ENCODE measurements at places on chromosomes 7 and 10.

DNA sequence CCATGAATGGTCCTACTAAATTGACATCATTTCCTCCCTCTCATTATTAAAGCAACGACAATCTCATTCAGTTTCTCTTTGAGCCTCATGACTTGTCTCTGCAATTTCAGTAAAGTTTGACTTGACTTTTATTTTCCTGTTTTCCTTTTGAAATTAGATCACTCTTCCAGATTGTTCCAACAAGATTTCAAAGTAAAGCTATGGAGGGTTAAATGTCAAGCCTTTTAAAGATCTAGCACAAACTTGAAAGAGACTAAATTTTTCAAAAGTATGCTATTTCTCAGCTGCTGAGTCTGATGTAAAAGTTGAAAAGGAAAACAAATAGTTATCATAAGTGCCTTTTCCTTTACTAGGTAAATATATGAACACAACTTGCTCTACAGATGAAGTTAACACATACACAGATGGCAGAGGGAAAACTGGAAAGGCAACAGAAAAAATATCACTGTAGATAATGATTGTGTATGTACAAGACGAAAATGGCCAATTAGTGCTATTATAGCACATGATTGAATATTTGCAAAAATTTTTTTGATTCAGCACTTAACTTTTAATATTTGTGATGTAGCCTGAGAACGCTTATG, 200.6 kb downstream of the WDR11 start:
- DNase-seq, result no peak

- DNase-seq, result peak; percentile 85
Observed at GRCh38 chr7:50534690-50535290, 30.4 kb downstream of the DDC start.

DNA sequence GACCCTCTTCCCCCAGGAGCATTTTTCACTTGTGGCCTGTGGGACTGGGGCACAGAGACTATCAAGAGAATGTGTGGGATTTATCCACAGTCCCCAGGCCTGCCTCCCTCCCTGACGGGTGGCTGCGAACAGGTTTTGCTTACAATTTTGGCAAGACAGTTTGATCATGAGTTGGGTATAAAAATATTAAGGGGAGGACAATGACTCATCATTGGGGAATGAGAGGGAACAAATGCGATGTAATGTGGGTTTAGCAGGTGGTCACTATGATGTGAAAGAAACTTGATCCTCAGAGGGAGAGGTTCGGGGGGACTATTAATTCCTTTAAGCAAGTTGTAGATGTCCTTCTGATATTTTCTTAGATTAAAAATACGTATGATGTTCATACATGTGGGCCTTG, 52.2 kb downstream of the EMX2 start:
- DNase-seq, result no peak

GRCh38 chr10:69892406-69892805, 90.7 kb downstream of the COL13A1 start:
- no peak for DNase-seq

DNA sequence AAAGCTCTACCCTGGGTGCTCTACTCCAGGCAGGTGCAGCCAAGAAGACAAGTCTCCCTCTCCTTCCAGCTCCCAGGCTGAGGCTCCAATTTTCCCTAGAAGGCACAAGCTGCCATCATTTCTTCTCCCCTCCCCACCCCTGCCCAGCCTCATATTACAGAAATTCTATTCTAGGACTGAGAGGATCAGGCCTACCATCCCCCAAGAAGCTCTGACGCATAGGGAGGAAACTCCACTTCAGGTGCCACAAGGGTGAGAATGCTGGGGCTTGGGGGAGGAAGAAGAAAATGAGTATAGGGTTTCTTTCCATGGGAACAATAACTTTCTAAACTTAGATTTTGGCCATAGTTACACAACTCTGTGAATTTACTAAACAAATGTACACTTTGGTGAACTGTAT, 35.3 kb downstream of the FEZF1 start:
- DNase-seq, result no peak

- DNase-seq, result peak; percentile 67
Observed at GRCh38 chr7:40586197-40586596, 451.4 kb downstream of the SUGCT start.

DNA sequence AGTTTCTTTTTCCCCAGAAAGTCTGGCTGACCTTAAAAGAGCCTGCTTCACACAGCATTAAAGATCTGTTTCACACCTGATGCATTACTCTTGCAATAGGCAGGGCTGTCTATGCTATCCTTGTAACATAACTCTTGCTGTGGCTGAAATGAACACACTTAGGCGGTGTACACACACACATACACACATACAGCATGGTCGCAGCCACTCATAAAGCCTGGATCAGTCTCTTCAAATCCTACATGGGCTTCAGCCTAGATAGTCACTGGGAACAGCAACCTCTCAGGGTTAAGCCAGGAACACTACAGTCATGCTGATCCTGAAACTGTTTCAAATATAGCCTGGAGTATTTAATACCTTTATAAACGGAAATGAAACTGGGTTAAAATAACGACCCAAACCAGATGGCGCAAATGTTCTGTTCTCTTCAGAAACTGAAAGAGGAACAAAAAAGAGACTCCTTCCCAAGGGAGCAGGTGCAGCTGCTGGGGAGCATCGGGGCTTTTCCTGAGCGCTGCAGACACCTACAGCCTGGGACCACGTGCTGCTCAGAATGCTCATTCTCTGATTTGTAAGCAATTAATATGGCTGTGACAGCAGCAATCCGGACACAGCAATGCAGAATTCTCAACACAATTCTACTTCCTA, 61.0 kb upstream of the SFMBT2 start:
- no peak for DNase-seq

DNA sequence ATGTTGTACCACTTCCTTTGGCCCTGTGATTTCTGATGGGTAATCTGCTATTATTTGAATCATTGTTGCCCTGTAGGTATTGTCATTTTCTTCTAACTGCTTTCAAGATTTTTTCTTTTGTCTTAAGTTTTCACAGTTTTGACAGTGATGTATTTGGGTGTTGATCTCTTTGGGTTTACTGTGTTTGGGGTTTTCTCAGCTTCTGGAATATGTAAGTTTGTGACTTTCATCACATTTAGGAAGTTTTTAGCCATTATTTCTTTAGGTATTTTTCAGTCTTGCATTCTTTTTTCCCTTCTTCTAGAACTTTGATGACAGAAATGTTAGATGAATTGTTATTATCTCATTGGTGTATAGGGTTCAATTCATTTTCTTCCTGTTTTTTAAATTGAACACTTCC, 23.1 kb upstream of the PON2 start:
- no peak for DNase-seq

GRCh38 chr7:138755842-138756590, 41.8 kb upstream of the TMEM213 start:
- DNase-seq, result no peak

DNA sequence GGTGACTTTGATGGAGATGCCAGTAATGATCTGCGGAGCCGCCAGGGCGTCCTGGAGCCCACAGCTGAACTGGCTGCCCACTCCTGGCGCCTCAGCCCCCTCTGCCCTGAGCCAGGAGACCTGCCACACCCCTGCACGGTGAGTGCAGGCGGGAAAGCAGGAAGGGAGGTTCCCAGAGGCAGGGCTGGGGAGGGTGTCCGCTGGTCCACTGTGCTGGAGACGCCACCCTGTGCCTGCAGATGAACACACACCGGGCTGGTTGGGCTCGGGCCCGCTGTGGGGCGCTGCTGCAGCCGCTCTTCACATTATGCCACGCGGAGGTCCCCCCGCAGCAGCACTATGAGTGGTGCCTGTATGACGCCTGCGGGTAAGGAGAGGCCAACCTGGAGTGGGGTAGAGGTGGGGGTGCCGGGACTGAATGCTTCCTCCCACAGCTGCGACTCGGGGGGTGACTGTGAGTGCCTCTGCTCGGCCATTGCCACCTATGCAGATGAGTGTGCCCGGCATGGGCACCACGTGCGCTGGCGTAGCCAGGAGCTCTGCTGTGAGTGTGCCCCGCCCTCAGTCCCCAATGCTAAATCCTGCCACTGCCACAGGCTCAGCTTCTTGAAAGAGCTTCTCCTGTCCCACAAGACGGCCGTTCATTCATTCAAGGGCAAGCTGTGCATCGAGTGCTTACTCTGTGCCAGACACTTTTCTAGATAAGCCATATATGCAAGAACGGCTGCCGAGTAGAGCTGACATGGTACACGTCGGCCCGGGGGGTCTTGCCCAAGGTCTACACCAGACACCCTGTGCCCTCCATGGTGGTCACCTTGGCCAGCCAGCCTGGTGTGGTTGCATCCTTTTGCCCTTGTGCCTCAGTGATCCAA, 14.3 kb upstream of the ZNF467 start:
- no peak for DNase-seq

DNA sequence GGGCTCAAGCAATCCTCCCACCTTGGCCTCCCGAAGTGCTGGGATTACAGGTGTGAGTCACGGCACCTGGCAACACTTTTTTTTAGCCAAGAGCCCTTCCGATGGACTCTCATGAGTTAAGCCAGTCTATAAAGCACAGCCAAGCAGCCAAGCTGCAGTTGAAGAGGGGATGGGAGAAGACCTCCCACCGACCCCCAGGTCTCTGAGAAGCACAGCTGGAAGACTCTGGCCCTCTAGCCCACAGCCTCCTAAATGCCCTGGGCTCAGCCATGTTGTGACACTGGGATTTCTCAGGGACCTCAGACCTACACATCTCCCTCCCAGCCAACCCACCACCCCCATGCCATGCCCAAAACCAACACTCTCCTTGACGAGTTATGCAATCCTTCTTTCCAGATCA, 31.1 kb downstream of the CALML3 start:
- DNase-seq, result no peak

- DNase-seq, result no peak
Observed at GRCh38 chr7:46746695-46747687, 825.9 kb upstream of the IGFBP3 start.

DNA sequence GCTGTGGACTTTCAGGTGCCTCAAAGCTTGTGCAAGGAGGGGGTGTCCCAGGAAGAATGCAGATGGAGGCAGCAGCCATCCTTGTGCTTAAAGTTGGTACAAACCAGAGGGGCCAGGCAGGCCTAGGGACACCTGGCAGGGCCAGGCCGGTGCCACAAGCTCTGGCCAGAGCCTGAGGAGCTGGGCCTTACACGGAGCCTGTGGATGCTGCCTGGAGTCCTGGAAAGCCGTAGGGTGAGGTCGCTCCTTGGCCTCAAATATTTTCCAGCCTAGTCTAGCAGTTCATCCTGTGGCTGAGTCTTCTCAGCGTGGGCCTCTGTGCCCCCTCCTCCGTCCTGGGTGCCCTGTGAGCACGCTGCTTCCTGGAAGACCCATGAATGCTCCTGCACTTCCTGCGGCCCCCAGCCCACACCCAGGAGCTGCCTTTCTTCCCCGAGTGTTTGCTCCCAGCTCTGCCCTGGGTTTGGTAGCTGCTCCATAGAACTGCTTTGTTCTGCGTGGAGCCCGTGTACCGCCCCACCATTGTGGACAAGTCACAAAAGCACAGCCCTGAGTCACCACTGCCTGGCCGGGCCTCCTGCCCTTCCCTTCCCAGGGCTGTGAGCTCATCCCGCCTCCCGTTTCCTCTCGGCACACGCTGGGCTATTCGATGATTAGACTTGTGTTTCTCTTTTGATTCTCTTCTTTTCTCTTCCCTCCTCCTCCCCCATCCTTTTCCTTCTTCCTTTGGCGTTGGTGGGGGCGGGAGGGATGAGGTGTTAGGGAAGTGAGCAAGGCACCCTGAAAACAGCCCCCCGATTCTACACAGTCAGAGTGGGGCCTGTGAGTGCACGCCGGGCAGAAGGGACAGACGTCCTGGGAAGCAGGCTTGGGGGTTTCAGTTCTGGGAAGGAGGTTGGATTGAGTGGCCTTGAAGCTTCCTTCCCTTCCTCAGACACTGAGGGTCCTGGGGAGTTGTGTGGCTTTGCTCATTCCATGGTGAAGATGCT, 73.2 kb upstream of the SHH start:
- no peak for DNase-seq

DNA sequence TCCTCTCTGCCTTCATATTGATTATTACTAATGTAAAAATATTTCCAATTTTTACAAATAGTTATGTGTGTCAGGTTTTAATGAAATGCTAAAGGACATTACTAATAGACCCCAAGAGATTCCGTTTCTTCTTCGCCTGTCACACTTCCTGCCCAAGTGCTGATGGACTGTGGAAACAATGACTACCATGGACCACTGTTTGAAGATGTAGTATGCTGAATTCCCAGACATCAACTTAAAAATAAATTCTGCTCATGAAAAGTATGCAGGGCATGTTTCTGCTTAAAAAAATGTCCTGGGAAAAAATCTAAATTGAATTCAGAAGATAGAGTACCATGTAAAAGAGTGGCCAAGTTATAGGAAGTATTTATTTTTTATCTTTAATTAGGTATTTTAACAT, 52.1 kb downstream of the ST7 start:
- no peak for DNase-seq

- no peak for DNase-seq
Observed at GRCh38 chr7:115631782-115632181, 398.8 kb downstream of the TFEC start.

DNA sequence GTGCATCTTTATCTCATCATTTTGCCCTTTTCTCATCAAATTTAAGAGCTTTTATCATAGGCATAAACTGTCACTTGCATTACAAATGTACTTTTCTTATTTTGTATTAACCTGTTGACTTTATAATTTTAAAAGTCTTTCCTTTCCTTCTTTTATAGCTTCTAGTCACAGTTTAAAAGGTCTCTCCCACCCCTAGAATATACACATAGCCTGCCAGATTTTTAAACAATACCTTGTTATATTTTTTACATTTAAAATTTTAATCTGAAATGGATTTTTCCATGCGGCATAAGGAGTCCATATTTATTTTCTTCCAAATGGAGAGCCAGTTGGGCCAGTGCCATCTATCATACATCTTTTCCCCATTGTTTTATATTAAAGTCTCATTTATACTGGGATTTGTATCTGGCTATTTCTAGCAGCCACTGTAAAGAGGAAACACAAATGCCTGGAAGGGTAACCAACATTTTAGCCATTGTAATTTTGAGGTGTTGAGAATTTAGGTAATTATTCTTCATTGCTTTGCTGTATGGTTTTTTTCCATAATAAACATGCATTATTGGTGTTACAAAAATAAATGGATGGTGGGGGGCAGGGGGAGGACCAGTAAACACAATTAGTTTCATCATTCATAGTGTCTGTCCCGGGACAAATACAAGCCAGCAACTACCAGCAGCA, 92.8 kb downstream of the CCDC71L start:
- no peak for DNase-seq

GRCh38 chr10:34565934-34566333, 249.2 kb downstream of the PARD3 start:
- DNase-seq, result no peak

DNA sequence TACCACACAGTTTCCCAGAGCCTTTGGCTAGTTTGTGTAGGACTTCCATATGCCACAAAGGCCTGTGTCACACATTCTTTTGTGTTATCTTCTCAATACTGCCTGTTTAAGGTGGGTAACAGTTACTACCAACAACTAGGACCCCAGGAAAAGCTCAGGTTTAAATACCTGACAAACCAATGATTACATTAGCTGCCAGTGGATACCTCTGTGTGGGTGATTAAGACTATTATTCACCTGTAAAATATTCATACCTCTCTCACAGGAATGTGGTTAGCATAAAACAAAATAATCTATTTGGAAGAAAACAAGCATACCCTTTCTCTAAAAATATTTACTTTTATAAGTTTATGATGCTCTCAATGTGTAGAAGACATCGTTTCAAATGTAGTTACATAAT, 1007.7 kb downstream of the NRG3 start:
- DNase-seq, result no peak

- DNase-seq, result peak; percentile 77
Observed at GRCh38 chr10:110664483-110665420, 20.6 kb downstream of the RBM20 start.
